ENCODE measurements at places on chromosomes 16 and 17. TPM values are rescaled to one million over a fixed set of nuclear protein-coding genes. Genes with fewer than 3 reads are reported as not detected.

- no peak overlapping the region for H3K27ac ChIP-seq
- DNase-seq = no peak
- H3K36me3 ChIP-seq = no peaks in the 10 kb centered on the region
- H3K27me3 ChIP-seq = peaks cover 58% of the 10 kb centered on the region
- H3K4me1 ChIP-seq = no peaks in the 10 kb centered on the region
Observed at GRCh38 chr16:86934581-86935375, 356.4 kb downstream of the FOXL1 start.

DNA sequence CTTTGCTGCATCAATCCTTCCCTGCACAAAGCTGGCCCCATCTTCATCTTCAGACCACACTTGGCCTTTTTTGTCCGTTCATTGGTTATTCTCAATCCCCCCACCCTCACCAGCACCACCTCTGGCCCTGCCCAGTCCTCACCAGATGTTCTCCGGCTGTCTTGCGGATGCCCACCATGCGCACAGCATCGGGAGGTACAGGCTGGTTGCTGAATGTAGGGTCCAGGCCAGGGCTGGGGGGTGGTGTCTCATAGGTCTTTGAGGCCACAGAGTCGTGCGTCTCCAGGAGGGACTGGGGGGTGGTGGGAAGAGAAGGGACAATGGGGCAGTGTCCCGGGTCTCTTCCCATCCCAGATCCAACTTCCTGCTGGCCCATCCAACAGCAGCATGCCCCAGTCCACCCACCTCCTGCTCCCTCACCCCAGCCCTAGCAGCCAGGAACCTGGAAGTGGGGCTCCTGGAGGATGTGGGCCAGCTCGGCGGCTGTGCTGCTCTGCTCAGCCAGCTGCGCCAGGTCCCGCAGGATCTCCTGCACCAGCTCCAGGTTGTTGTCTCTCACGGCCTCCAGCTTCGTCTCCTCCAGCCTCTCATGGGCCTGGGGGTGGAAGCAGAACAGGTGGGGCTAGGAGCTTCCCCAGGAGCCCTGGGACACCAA is 24.4 kb downstream of the MPP2 start:
- H3K4me1 ChIP-seq = peaks cover 9% of the 10 kb centered on the region
- no peak overlapping the region for H3K27ac ChIP-seq
- H3K27me3 ChIP-seq = no peaks in the 10 kb centered on the region
- no peak overlapping the region for H3K4me3 ChIP-seq

- H3K4me1 ChIP-seq = no peaks in the 10 kb centered on the region
- DNase-seq = no peak
- no peak overlapping the region for H3K27ac ChIP-seq
- peaks cover 10% of the 10 kb centered on the region for H3K27me3 ChIP-seq
Observed at GRCh38 chr17:58247511-58248363, 9.4 kb downstream of the LPO start.

GRAP gene
- total RNA-seq = 0.27 TPM

CCR7 gene
- 0.69 TPM for total RNA-seq

TAT gene
- 0.91 TPM for total RNA-seq

All from HCT116 (cell line).